ENCODE measurements at places on chromosomes 12 and 14.

DNA sequence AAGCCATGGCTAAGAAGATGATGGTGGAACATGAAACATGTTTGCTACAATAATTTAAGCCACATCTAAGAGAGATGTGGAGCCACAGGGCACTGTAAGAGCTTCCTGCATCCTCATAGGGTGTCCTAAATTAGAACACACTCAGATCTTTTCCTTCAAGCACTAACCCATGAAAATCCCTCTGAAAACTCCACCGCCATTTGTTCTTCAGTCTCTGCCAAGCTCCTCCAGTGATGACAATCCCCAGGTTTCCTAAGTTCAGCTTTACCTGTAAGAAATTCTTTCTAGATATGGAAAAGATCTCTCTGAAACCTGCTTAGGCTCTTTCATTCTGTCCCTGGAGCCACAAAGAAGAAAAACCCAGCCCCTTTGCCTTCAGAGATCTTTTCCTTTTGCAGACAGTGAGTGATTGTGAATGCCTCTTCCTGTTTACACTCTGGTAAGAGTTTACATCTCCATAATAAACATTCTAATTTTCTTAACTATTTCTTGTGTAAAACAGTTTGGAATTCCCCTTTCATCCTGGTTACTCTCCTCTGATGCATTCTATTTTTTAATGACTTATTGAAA lies 907.2 kb downstream of the VRK1 start:
- no peak for DNase-seq

GRCh38 chr14:29671034-29671433 lies 256.6 kb downstream of the PRKD1 start:
- DNase-seq: peak; percentile 5

DNA sequence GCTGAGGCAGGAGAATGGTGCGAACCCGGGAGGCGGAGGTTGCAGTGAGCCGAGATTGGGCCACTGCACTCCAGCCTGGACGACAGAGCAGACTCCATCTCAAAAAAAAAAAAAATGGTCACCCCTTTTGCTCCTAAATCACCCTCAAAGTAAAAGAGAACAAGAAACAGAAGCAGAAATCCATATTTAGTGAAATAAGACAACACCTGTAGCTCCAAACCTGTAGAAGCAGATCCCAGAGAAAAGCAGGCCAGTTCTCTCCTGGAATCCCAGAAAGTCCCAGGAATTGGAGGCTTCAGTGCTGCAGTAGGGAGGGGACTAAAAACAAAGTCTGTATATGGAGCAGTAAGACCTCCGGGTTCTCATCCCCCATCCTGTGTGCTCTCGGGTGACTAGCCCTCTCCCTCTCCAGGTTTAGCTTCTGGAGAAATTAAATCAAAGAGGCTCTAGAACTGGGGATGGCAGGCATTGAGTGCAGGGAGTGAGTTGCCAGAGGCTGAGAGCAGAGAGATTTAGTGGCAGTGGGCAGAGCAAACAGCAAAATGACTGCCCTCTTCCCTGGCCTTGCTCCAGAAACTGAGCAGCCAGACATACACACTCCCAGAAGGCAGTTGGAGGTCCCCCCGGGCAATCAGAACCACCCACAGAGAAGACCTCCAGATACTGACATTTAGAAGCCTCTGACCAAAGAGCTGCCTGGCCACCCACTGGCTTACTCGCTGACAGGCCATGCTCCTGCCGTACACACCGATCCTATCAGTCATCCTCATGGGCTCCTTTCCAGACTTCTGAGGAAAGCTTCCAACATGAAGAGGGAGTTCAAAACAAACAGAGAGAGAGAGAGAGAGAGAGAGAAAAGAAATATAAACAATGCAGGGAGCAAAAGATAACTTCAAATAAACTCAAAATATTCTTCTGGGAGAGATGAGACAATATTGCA lies 6.3 kb upstream of the MLXIP start:
- peak; percentile 95 for DNase-seq

- DNase-seq: peak; percentile 60
Observed at GRCh38 chr14:71725922-71726579, 206.2 kb upstream of the RGS6 start.

GRCh38 chr14:95185033-95185766 lies 27.9 kb upstream of the DICER1 start:
- peak; percentile 12 for DNase-seq

GRCh38 chr12:42631513-42631912 lies 42.0 kb upstream of the PRICKLE1 start:
- DNase-seq: no peak

Data from EL (cell line).